ENCODE measurements at places on chromosomes 1 and 21.

GRCh38 chr21:31524140-31524539 lies 135.4 kb upstream of the SOD1 start:
- DNase-seq: no peak

GRCh38 chr1:4939266-4939665 lies 284.9 kb downstream of the AJAP1 start:
- DNase-seq: no peak

DNA sequence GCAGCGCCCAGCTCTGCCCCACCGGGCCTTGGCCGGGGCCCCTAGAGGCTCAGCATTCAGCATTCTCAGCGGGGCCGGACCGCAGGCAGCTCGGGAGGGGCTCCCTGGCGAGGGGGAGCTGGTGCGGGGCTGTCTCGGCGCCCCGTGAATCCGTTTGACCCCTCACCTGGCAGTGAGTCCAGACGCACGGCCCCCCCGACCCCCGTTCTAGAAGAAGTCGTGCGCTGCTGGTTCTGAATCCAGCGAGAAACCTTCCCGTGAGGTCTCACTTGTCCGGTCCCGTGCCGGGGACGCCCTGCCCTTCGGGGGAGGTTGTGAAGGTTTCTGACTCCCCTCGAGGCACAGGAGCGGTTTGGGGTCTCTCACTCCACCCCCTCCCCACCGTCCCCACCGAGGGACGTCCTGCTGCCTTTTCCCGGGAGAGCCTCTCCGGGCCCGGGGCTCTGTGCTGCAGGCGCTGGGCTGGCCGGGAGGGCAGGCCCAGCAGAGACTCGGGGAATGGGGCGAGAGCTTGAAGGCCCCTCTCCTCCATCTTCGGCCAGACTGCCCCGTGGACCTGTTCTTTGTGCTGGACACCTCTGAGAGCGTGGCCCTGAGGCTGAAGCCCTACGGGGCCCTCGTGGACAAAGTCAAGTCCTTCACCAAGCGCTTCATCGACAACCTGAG lies 655 bp downstream of the COL6A1 start:
- DNase-seq: no peak

DNA sequence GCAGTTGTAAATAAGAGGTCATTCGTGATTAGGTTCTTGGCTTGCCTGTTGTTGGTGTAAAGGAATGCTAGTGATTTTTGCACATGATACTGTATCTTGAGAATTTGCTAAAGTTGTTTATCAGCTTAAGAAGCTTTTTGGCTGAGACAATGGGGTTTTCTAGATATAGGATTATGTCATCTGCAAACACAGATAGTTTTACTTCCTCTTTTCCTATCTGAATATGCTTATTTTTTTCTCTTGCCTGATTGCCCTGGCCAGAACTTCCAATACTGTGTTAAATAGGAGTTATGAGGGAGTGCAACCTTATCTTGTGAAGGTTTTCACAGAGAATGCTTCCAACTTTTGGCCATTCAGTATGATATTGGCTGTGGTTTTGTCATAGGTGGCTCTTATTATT lies 576.1 kb upstream of the RGS18 start:
- DNase-seq: no peak

DNA sequence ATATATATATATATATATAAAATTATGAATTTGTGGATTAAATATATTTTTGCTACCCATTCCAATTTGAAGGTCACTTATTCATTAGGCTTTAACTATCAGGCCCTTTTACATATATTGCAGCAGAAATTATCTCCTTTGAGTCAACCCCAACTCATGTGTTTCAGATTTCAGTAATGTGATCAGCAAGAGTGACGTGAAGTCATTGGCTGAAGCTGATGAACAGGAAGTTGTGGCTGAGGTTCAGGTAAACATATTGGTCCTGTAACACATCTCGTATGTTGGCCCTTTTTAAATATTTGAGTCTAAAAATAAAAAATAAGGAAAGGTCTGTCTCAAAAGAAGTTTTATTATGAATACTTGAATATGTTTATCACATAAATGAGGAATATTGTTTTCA lies 8.5 kb downstream of the VPS45 start:
- DNase-seq: no peak

GRCh38 chr1:191255354-191256054 lies 777.8 kb upstream of the BRINP3 start:
- no peak for DNase-seq

GRCh38 chr1:7929637-7930036 lies 11.0 kb downstream of the TNFRSF9 start:
- no peak for DNase-seq

DNA sequence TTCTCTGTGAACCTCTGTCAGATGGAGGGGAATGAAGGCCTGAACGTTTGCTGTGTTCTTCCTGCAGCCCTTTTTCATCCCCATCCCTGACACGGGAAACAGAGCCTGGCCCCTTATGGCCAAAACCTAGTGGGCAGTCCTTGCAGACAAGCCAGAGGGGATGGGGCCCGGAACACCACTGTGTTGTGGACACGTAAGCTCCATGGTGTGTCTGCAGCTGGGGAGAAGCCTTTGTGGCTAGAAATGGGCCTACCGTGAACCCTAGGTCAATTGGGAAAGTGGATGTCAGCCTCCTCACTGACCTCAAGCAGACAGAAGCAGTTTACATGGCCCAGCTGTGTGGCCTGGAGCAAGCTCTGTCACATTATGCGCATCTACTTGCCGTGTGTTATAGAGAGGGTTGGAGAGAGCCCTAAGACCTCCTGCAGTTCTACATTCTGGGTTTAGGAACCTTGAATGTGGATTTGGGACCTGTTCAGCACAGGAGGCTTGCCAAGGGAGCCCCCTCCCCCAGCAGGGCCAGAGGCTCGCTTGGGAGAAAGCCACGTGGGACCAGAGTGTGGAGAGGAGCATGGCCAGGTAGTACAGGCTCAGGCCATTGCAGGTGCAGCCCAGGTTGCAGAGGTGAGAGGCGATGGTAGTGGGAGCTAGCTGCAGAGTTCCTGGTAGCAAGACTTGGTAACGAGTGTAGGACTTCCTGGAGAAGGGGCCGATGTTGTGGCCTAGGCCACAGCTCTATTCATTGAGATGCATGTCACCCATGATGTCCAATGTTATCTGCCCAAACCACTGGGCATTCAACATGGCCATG lies 20.7 kb downstream of the PARS2 start:
- no peak for DNase-seq

DNA sequence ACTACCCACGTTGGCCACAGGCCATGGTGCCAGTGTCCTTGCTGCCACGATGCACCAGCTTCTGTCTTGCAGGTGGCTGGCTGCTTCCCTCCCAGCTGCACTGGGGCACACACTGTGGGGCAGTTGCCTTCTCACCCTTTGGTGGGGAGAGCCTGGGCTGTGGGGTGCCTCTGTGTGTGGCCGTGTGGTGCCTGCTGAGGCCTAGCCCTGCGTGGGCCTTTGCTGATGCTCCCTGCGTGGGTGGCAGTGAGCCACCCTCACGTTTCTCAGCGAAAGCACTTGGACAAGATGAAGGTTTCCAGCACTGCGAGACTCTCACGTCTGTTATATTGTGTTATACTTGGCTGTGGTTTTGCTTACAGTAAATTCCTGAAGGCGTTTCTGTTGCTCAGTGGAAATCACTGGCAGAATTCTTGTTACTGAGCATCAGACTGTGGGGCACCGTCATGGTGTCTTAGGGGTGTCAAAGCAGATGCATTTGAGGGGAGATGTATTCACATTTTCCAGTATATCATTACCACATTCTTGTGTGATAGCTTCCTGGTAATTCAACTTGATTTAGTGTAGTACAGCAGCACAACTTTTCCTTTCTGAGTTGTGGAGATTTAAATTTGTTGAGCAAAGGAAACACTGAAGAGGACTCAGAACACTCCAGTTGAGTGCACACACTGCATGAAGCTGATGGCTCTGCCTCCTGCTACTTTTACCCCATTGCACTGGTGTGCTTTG lies 124.7 kb downstream of the PCBP3 start:
- DNase-seq: no peak

GRCh38 chr1:44707959-44708831 lies 22.8 kb downstream of the RNU5D-1 start:
- DNase-seq: no peak

GRCh38 chr1:64986903-64987871 lies 20.8 kb upstream of the JAK1 start:
- DNase-seq: no peak

GRCh38 chr1:198491028-198491427 lies 49.5 kb downstream of the ATP6V1G3 start:
- no peak for DNase-seq

- no peak for DNase-seq
Measured at GRCh38 chr1:71737768-71738167, 544.6 kb downstream of the NEGR1 start.

Data from activated T-helper 1 cell treated with Interleukin-2 at 50 U/mL for 16 hours (primary cell).